ENCODE measurements at places on chromosomes 7 and 10.

- no peak for DNase-seq
Measured at GRCh38 chr7:149877890-149878522, 4.2 kb downstream of the ATP6V0E2 start.

DNA sequence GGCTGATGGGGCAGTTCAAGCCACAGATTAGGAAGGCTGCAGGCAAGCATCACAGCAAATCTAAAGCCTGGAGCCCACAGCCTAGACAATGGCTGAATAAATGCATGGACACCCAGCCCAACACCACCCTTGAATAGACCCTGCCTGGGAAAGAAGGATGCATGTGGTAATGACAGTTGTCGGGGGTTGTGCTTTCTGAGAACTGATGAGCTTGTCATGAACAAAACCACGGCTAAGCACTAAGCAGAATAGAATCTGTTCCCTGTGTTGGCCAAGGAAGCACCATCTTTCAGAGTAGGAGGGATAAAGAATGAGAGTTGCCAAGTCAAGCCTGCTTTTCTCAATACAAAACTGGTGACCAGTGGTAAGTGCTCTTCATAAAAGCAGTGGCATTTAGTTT, 66.1 kb upstream of the JCAD start:
- no peak for DNase-seq

GRCh38 chr10:121308020-121308419, 290.2 kb downstream of the FGFR2 start:
- DNase-seq = no peak

GRCh38 chr10:3961082-3961481, 176.1 kb upstream of the KLF6 start:
- DNase-seq = no peak
